A549 treated with CpdA at 1 μM for 4 hours (cell line): ENCODE measurements at places on chromosomes 5 and 9. TPM values are rescaled to one million over a fixed set of nuclear protein-coding genes. Genes with fewer than 3 reads are reported as not detected.

The SLC36A2 gene
- not detected in 5 replicates for total RNA-seq

The SAXO1 gene
- total RNA-seq = not detected in 5 replicates

The ZNF879 gene
- 0.42 to 0.93 TPM (median 0.57 TPM) in 5 replicates for total RNA-seq

The PTPA gene
- 121 to 135 TPM (median 133 TPM) in 5 replicates for total RNA-seq

The NTMT1 gene
- total RNA-seq = 89.4 to 107 TPM (median 97.7 TPM) in 5 replicates

The TMOD1 gene
- 3.0 to 3.7 TPM (median 3.1 TPM) in 5 replicates for total RNA-seq

The KLHL3 gene
- 0.16 to 0.53 TPM (median 0.29 TPM) in 5 replicates for total RNA-seq

The RAD23B gene
- 93.0 to 114 TPM (median 108 TPM) in 5 replicates for total RNA-seq

The FOXI1 gene
- not detected in 5 replicates for total RNA-seq

The GFI1B gene
- total RNA-seq = 0.07 TPM in 1 of 5 replicates, not detected in the others

The CDKN2A gene
- total RNA-seq = 0.13 TPM in 1 of 5 replicates, not detected in the others
